ENCODE measurements at places on chromosomes 4 and X. TPM values are rescaled to one million over a fixed set of nuclear protein-coding genes. Genes with fewer than 3 reads are reported as not detected.

GRCh38 chr4:82513382-82513781 is 48.4 kb downstream of the TMEM150C start:
- H3K27ac ChIP-seq = no peak overlapping the region
- no peaks in the 10 kb centered on the region for H3K36me3 ChIP-seq
- no peaks in the 10 kb centered on the region for H3K4me1 ChIP-seq
- no peak overlapping the region for H3K4me3 ChIP-seq

- H3K27me3 ChIP-seq = no peaks in the 10 kb centered on the region
- DNase-seq = no peak
- no peak overlapping the region for H3K4me3 ChIP-seq
Observed at GRCh38 chr4:176675810-176676209, 116.9 kb downstream of the VEGFC start.

DNA sequence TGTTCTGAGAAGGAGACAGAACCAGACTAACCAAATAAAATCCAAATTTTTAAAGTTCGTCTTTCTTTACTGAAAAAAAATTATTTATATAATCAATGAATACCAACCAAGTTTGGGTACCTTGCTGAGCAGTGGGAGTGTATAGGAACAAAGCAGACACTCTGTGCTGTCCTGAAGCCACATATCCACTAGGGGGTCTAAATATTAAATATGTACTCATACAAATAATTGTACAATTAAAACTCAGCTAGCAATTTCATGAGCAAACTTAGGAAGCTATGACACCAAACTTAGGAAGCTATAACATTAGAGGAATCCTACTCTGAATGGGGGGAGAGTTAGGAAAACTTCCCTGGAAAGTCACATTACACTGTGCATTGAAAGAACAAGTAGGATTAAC is 582.0 kb upstream of the EPHA5 start:
- no peak for DNase-seq
- H3K27ac ChIP-seq = no peak overlapping the region
- H3K4me1 ChIP-seq = no peaks in the 10 kb centered on the region

DNA sequence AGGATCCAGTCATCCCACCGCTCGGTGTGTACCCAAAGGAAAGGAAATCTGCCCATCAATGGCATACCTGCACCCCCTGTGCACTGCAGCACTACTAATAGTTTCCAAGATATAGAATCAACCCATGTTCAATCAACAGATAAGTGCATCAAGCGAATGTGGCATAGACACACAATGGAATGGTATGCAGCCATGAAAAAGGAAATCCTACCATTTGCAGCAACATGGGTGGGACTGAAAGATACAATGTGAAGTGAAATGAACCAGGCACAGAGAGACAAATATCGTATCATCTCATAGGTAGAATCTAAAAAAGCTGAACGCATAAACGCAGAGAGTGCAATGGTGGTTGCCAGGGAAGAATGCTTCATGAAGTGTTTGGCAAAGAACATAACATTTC is 42.5 kb downstream of the DHRSX start:
- H3K4me3 ChIP-seq = no peak overlapping the region
- no peak for DNase-seq
- no peaks in the 10 kb centered on the region for H3K27me3 ChIP-seq
- no peaks in the 10 kb centered on the region for H3K36me3 ChIP-seq
- H3K27ac ChIP-seq = no peak overlapping the region
- H3K4me1 ChIP-seq = no peaks in the 10 kb centered on the region

GRCh38 chr4:153553155-153553818 is 87.1 kb downstream of the TMEM131L start:
- H3K36me3 ChIP-seq = peaks cover 6% of the 10 kb centered on the region
- H3K4me3 ChIP-seq = no peak overlapping the region
- no peak overlapping the region for H3K27ac ChIP-seq
- DNase-seq = no peak
- H3K4me1 ChIP-seq = peaks cover 4% of the 10 kb centered on the region

MRFAP1 gene
- 175 TPM for polyA plus RNA-seq

FBXO8 gene
- 14.5 TPM for polyA plus RNA-seq

CLDN34 gene
- polyA plus RNA-seq = not detected

GPR34 gene
- 0.10 TPM for polyA plus RNA-seq

LNX1 gene
- polyA plus RNA-seq = 0.30 TPM
